ENCODE measurements at places on chromosomes 2 and 18.

DNA sequence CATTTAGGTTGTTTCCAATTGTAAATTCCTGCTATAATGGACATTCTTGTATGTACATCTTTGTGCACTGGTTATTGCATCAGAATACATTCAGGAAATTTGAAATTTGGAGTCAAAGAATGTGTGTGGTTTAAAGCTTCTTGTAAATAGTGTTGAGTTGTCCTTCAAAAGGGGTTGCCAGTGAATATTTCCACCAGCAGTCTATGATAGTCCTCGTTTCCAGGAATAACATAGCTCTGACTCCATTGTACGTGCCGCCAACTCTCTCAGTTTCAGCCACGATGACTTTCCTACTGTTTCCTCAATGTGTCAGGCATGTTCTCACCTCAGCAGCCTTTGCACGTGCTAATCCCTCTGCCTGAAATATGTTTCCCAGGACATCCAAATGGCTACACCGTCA lies 10.9 kb upstream of the HS6ST1 start:
- no peak for DNase-seq

GRCh38 chr2:140401056-140401455 lies 1620.9 kb upstream of the NXPH2 start:
- DNase-seq = no peak

DNA sequence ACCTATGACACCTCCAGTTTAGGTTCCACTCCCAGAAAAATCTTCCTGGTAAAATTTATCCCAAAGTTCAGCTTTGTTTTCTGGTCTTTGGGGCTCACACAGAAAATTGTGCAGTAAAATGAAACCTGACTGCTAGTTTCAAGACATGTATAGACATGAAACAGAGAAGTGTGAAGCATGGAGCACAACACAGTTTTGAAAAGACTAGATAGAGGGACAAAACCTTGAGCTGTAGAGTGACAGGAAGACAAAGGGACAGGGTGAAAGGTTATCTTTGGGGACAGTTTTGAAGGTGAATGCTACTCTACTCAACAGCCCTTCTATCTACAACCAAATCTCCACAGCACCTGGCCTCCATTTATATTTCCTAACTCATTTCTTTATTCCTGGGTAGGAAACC lies 352.6 kb downstream of the RBM43 start:
- DNase-seq = no peak

DNA sequence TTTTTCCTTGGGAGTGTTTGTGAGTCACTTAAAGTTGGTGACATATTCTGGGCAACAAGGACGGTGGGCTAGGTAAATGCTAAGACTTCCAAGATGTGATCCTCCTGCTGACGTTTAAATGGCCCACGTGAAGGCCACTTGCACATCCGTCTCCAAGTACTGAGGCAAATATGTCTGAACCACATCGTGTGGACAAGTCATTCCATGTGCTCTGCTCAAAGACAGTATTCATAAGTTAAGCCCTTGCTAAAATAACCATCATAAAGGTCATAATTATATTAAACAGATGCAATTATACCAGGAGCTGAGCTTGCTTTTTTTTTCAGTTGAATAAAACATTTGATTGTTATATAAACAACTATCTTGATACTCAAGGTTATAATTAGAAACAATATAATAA lies 44.8 kb downstream of the SPP2 start:
- DNase-seq = no peak

- no peak for DNase-seq
Measured at GRCh38 chr18:55096263-55096951, 137.1 kb upstream of the CCDC68 start.

Data from stimulated activated CD4-positive, alpha-beta T cell treated with anti-CD3 and anti-CD28 coated beads, Interleukin-15, amount 100 ng/mL, for 1 hour (primary cell).